ENCODE measurements at places on chromosomes 1 and 21.

DNA sequence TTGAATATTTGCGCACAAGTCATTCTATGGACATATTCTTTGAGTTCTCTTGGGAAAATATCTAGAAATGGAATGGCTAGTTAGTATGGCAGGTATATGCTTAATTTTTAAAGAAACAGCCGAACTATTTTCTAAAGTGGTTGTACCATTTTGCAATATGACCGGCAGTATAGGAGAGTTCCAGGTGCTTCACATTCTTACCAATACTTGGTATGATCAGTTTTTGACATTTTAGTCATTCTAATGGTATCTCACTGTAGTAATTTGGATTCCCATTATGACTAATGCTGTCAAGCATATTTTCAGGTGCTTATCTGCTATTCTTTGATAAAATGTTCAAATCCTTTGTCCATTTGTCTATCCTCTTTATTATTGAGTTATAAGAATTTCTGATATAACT, 20.6 kb downstream of the ATPAF1 start:
- no peak for DNase-seq

GRCh38 chr1:201826830-201827229, 2.1 kb upstream of the IPO9 start:
- DNase-seq: no peak

- no peak for DNase-seq
Observed at GRCh38 chr1:233109096-233109495, 158.7 kb downstream of the NTPCR start.

DNA sequence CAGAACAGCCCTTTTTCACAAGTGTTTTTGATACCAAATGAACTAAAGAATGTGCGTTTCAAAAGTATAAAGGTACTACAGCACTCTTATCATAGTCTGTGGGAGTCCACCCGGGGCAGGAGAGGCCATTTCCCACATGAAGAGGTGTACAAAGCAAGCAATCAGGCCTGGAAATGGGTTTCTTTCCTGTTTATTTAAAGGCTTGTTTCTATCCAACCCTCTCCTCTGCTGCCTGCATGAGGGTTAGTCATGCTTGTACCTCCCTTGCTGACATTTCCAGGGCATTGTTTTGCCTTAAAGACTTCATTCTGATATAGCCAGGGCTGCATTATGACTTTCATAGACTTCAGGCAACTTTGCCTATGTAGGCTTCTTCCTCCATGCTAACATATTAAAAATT, 11.6 kb downstream of the SELP start:
- no peak for DNase-seq

DNA sequence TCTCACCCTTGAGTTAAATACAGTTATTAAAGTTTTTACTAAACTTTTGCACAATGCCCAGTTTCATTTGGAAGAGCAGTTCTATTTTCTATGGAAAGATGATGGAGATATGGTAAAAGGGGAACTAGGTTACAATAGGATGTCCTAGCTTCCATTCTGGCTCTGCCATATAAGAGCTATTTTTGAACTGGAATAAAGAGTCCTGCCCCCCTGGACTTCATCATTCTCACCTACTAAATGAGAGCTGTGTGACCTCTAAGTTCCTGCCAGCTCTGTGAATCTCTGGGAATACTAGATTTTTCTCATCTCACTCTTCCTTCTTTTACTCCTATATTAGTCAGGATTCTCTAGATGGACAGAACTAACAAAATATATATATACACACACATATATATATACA, 106.3 kb downstream of the PRRX1 start:
- DNase-seq: no peak

- no peak for DNase-seq
Observed at GRCh38 chr21:45351061-45351460, 53.9 kb upstream of the COL18A1 start.

GRCh38 chr1:203769505-203770343, 4.7 kb downstream of the LAX1 start:
- no peak for DNase-seq

- no peak for DNase-seq
Observed at GRCh38 chr1:82950606-82951200, 1048.2 kb downstream of the TTLL7 start.
